ENCODE measurements at places on chromosomes 1 and 21. TPM values are rescaled to one million over a fixed set of nuclear protein-coding genes. Genes with fewer than 3 reads are reported as not detected.

GRCh38 chr1:25922971-25923552, 16.8 kb upstream of the STMN1 start:
- DNase-seq = no peak
- H3K27ac ChIP-seq = peak overlapping the region; percentile 60
- H3K4me1 ChIP-seq = peaks cover 17% of the 10 kb centered on the region
- no peaks in the 10 kb centered on the region for H3K27me3 ChIP-seq
- H3K4me3 ChIP-seq = peak overlapping the region; percentile 74
- no peaks in the 10 kb centered on the region for H3K36me3 ChIP-seq

DNA sequence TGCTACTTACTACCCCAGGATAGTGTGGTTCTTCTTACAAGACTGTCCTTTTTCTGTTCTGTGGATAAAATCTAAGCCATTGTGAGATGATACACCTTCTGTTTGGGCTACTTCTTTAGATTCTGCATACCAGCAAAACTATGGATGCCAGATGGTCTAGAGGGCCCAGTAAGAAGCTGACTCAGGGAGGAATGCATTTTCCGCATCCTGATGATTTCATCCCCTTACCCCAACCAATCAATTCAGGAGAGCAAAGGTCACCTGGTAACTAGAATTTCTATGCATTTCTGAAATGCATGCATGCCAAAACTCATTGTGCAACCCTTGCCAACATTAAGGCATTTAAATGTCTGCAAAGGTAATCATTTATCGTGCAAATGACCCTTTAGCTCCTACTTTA, 285.7 kb upstream of the ZP4 start:
- H3K36me3 ChIP-seq = no peaks in the 10 kb centered on the region
- H3K27me3 ChIP-seq = no peaks in the 10 kb centered on the region
- no peak for DNase-seq
- no peak overlapping the region for H3K27ac ChIP-seq
- H3K4me3 ChIP-seq = no peak overlapping the region

GRCh38 chr1:176603696-176604095, 140.7 kb downstream of the PAPPA2 start:
- H3K36me3 ChIP-seq = no peaks in the 10 kb centered on the region
- no peaks in the 10 kb centered on the region for H3K27me3 ChIP-seq
- H3K4me1 ChIP-seq = no peaks in the 10 kb centered on the region
- DNase-seq = no peak
- no peak overlapping the region for H3K27ac ChIP-seq

- H3K27me3 ChIP-seq = no peaks in the 10 kb centered on the region
- H3K27ac ChIP-seq = peak overlapping the region; percentile 63
- H3K4me3 ChIP-seq = peak overlapping the region; percentile 78
- no peaks in the 10 kb centered on the region for H3K36me3 ChIP-seq
- peaks cover 36% of the 10 kb centered on the region for H3K4me1 ChIP-seq
Observed at GRCh38 chr1:243917863-243918565, 68.0 kb upstream of the AKT3 start.

GRCh38 chr1:99673315-99673714, 27.4 kb downstream of the PALMD start:
- no peaks in the 10 kb centered on the region for H3K27me3 ChIP-seq
- H3K36me3 ChIP-seq = no peaks in the 10 kb centered on the region
- no peak for DNase-seq

- no peak overlapping the region for H3K27ac ChIP-seq
- H3K36me3 ChIP-seq = no peaks in the 10 kb centered on the region
- no peak for DNase-seq
- no peak overlapping the region for H3K4me3 ChIP-seq
Observed at GRCh38 chr1:76727520-76727919, 139.8 kb upstream of the ST6GALNAC5 start.

GRCh38 chr1:158124034-158124433, 56.7 kb upstream of the CD1D start:
- H3K36me3 ChIP-seq = no peaks in the 10 kb centered on the region
- peaks cover 64% of the 10 kb centered on the region for H3K27me3 ChIP-seq
- DNase-seq = no peak
- no peak overlapping the region for H3K27ac ChIP-seq

DNA sequence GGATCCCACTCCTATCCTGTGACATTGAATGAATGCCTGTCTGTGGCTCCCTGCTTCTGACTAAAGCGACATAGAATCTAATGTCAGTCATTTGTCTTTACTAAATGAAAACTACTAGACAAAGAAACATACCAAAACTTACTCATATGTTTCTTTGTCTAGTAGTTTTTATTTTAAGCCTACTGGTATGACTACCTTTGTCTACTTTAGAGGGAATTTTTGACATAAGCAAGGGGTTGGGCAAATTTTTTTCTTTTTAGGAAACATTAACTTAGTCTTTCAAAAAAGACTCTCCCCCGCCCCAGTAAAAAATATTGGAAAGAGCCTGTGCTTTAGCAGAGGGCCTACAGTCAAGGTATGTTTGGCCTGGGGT, 4.9 kb downstream of the NEK7 start:
- DNase-seq = no peak
- H3K27me3 ChIP-seq = no peaks in the 10 kb centered on the region
- peaks cover 43% of the 10 kb centered on the region for H3K4me1 ChIP-seq
- no peak overlapping the region for H3K4me3 ChIP-seq

OR2L3 gene
- not detected for total RNA-seq

PDXK gene
- total RNA-seq = 96.7 TPM

CHRNB2 gene
- 0.27 TPM for total RNA-seq

Measured in osteocyte (in vitro differentiated cells).